ENCODE measurements at places on chromosomes 5 and 9.
A peak's percentile ranks its signal among the peaks of the same experiment; 100 is the strongest.

- H3K36me3 ChIP-seq, result peaks cover 47% of the 10 kb centered on the region
- H3K27ac ChIP-seq, result peak overlapping the region; percentile 94
- peak; percentile 68 for DNase-seq
- H3K27me3 ChIP-seq, result no peaks in the 10 kb centered on the region
- peaks cover 76% of the 10 kb centered on the region for H3K4me1 ChIP-seq
Measured at GRCh38 chr5:131379723-131380122, 115.9 kb downstream of the CDC42SE2 start.

- DNase-seq, result no peak
- H3K27me3 ChIP-seq, result no peaks in the 10 kb centered on the region
- H3K36me3 ChIP-seq, result no peaks in the 10 kb centered on the region
- H3K4me3 ChIP-seq, result no peak overlapping the region
Measured at GRCh38 chr9:1535051-1535450, 480.1 kb upstream of the SMARCA2 start.

- H3K4me1 ChIP-seq, result no peaks in the 10 kb centered on the region
- no peaks in the 10 kb centered on the region for H3K36me3 ChIP-seq
- H3K27me3 ChIP-seq, result peaks cover 6% of the 10 kb centered on the region
- H3K27ac ChIP-seq, result no peak overlapping the region
- DNase-seq, result no peak
Measured at GRCh38 chr9:7325995-7326394, 473.6 kb downstream of the DMAC1 start.

DNA sequence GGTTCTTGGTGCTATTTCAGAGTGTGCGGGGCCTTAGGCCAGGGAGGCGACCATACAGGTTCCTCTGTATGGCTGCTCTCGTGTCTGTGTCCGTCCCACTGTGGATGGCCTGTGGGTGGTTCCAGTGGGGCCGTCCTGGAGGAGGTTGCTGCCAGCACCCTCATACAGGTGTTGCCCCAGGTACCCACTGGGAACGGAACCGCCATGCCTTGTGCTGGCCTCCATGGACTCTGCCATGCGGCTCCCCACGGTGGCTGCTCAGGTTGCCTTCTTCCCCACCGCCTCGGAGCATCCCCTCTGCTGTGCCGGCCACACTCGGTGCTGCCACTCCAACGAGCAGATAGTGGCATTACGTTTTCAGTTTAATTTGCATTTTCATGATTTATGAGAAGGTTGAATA, 129.3 kb upstream of the CACNA1B start:
- peaks cover 7% of the 10 kb centered on the region for H3K4me1 ChIP-seq
- DNase-seq, result no peak
- H3K4me3 ChIP-seq, result no peak overlapping the region
- peaks cover 54% of the 10 kb centered on the region for H3K36me3 ChIP-seq
- no peaks in the 10 kb centered on the region for H3K27me3 ChIP-seq

DNA sequence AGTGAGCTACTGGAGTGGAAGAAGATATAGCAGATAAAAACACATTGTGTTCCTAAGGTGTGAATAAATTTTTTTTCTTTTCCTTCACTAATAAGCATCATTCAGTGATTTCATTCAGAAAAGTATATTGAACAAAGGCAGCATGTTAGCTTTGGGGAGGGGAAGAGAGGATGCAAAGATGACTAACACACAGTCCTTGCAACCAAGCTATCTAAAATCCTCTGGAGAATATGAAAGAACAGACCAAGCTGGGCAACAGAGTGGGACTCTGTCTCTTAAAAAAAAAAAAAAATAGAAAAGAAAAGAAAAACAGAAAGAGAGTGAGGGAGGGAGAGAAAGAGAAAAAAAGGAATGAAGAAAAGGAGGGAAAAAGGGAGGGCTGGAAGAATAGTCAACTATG, 22.3 kb upstream of the OMD start:
- no peak overlapping the region for H3K4me3 ChIP-seq
- DNase-seq, result no peak
- no peaks in the 10 kb centered on the region for H3K4me1 ChIP-seq
- H3K36me3 ChIP-seq, result no peaks in the 10 kb centered on the region
- H3K27ac ChIP-seq, result no peak overlapping the region

DNA sequence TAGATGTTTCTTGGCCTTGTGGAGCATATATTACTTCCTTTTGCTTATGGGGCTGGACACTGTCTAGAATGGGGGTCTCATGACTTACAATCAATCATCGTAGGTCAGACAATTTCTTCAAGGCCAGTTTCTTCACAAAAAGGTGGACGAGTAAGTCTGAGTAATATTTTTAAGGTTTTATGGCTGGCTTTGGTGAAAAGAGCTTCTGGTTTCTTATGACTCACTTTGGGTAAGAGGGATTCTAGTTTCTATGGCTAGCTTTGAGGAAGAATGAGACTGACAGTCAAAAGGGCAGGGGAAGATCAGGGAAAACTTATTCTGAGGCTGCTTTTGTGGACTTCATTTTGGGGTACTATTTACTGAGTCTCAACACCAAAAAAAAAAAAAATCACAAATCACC, 2067.2 kb upstream of the C9orf72 start:
- H3K4me3 ChIP-seq, result no peak overlapping the region
- no peak for DNase-seq
- no peak overlapping the region for H3K27ac ChIP-seq
- H3K27me3 ChIP-seq, result no peaks in the 10 kb centered on the region

GRCh38 chr5:134394932-134395331, 16.7 kb downstream of the CDKN2AIPNL start:
- H3K36me3 ChIP-seq, result peaks cover 54% of the 10 kb centered on the region
- no peaks in the 10 kb centered on the region for H3K27me3 ChIP-seq
- DNase-seq, result no peak
- no peak overlapping the region for H3K4me3 ChIP-seq

DNA sequence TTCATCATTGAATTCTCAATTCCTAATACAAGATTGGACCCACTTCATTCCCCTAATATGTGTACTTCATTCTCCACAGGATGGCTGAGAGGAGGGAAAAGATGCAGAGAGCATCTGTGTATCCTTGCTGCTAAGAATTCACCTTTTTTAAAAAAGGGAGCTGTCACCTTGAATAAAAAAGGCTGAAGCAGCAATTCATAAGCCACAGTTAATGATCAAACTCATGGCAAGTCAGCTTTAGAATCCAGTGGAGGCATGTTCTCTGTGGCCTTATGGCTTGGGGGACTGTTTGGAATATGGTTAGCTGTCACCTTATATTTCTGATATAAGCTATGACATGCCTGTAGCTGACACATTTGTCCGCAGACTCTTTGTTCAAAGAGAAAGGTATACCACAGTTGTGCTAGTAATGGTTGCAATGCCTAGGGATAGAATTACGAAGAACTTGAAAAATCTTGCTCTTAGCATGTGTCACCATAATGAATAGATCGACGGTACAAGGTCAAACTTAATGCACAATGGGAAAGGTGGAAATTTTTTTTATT, 256.8 kb upstream of the TNC start:
- no peak overlapping the region for H3K4me3 ChIP-seq
- H3K36me3 ChIP-seq, result no peaks in the 10 kb centered on the region
- no peaks in the 10 kb centered on the region for H3K4me1 ChIP-seq
- H3K27ac ChIP-seq, result no peak overlapping the region
- DNase-seq, result no peak
- H3K27me3 ChIP-seq, result no peaks in the 10 kb centered on the region

- H3K27ac ChIP-seq, result no peak overlapping the region
- H3K4me3 ChIP-seq, result no peak overlapping the region
Measured at GRCh38 chr5:17180864-17181723, 36.3 kb upstream of the BASP1 start.

DNA sequence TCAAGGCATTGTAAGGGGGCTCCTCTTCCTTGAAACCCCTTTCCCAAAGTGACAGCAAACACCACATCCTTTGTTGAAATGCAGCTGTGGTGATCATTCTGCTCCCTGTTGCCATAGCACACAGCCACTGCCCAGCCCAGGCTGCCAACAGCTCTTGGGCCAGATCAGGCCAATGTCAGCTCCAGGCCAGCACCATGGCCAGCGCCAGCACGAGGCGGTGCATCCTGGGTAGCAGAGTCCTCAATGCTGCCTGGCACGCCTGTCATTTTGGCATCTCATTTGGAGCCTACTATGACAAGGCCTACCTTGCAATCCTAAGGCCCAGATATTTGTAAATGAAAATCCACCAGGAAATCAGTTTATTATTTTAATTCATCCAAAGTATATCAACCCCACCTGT, 390.6 kb downstream of the DNAH5 start:
- no peak for DNase-seq
- H3K27ac ChIP-seq, result no peak overlapping the region
- H3K4me3 ChIP-seq, result no peak overlapping the region
- no peaks in the 10 kb centered on the region for H3K4me1 ChIP-seq

DNA sequence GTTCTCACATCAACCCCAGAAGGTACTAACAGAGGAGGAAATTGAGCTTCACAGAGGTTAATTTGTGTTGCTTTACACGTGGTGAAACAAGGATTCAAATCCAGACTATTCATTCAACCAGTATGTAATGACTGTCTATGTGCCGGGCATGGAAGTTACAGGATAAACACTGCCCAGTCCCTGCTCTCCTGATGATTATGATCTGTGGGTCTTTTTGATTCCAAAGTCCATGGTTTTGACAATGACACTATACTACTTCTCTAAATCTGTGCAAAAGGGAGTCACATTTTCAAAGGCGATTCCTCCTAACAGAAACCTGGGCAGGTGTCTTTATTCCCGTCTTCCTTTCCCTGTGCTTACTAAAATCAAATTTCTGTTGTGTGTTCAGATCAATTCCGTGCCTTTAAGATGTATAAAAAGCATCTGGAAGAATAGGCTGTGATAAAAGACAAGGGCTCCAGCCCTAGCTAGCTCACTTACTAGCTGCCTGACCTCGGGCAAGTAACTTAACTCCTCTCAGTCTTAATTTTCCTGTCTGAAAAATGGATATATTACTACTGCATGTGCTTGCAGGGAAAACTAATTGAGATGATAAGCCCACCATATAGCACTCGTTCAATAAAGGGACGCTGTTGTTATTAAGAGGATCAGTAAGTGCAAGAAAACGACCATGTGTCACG, 970 bp upstream of the CREBRF start:
- H3K4me3 ChIP-seq, result peak overlapping the region; percentile 88
- peaks cover 26% of the 10 kb centered on the region for H3K4me1 ChIP-seq
- no peaks in the 10 kb centered on the region for H3K36me3 ChIP-seq
- no peak for DNase-seq

- no peaks in the 10 kb centered on the region for H3K27me3 ChIP-seq
- no peak for DNase-seq
- peaks cover 7% of the 10 kb centered on the region for H3K4me1 ChIP-seq
- H3K36me3 ChIP-seq, result no peaks in the 10 kb centered on the region
- no peak overlapping the region for H3K4me3 ChIP-seq
Measured at GRCh38 chr5:149617760-149618306, 36.5 kb downstream of the ARHGEF37 start.

- H3K4me3 ChIP-seq, result no peak overlapping the region
- DNase-seq, result peak; percentile 5
- peaks cover 9% of the 10 kb centered on the region for H3K4me1 ChIP-seq
- no peaks in the 10 kb centered on the region for H3K36me3 ChIP-seq
- H3K27me3 ChIP-seq, result peaks cover 65% of the 10 kb centered on the region
Measured at GRCh38 chr5:95283761-95284571, 928 bp downstream of the MCTP1 start.

DNA sequence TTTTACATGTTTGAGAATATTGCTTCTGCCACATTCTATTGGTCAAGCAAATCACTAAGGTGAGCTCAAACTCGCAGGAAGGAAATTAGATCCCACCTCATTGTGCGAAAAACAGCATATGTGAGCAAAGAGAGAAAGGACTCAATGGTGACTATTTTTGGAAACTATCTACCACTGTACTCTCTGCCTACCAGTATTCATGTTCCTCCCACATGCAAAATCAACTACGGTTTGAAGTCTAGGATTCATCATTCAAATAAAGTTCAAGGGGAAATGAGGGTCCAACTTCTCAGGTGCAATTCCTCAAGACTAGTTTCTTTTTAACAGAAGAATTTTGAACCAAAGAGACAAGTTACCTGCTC, 60.6 kb downstream of the FAM174A start:
- H3K36me3 ChIP-seq, result no peaks in the 10 kb centered on the region
- no peak overlapping the region for H3K4me3 ChIP-seq
- H3K4me1 ChIP-seq, result peaks cover 5% of the 10 kb centered on the region
- DNase-seq, result no peak

- DNase-seq, result no peak
- H3K4me1 ChIP-seq, result peaks cover 39% of the 10 kb centered on the region
- no peaks in the 10 kb centered on the region for H3K27me3 ChIP-seq
- H3K27ac ChIP-seq, result peak overlapping the region; percentile 20
- no peak overlapping the region for H3K4me3 ChIP-seq
Measured at GRCh38 chr9:15430920-15431844, 8.5 kb downstream of the SNAPC3 start.

- no peak overlapping the region for H3K27ac ChIP-seq
- no peak for DNase-seq
- no peaks in the 10 kb centered on the region for H3K36me3 ChIP-seq
- H3K4me1 ChIP-seq, result no peaks in the 10 kb centered on the region
- no peak overlapping the region for H3K4me3 ChIP-seq
- no peaks in the 10 kb centered on the region for H3K27me3 ChIP-seq
Measured at GRCh38 chr9:16314476-16314875, 556.0 kb downstream of the BNC2 start.

DNA sequence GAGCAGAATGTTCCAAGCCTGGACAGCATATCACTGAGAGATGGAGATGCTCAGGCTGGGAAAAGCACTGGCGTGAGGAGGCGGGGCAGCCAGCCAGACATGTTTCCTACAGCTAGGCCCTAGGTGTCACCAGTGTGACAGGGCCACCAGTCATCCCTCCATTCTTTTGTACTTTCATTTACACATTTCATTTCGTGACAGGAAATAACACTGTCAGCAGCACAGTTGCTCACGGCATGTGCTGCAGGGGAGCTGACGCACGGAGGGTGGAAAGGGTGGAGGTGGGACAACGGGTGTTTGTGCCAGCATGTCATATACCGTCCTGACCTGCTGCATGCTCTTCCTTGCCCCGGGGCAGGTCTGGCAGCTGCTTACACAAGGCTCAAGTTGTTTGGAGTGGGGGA, 14.8 kb upstream of the CEMIP2 start:
- DNase-seq, result peak; percentile 88
- peaks cover 49% of the 10 kb centered on the region for H3K4me1 ChIP-seq
- peaks cover 5% of the 10 kb centered on the region for H3K36me3 ChIP-seq
- no peaks in the 10 kb centered on the region for H3K27me3 ChIP-seq

DNA sequence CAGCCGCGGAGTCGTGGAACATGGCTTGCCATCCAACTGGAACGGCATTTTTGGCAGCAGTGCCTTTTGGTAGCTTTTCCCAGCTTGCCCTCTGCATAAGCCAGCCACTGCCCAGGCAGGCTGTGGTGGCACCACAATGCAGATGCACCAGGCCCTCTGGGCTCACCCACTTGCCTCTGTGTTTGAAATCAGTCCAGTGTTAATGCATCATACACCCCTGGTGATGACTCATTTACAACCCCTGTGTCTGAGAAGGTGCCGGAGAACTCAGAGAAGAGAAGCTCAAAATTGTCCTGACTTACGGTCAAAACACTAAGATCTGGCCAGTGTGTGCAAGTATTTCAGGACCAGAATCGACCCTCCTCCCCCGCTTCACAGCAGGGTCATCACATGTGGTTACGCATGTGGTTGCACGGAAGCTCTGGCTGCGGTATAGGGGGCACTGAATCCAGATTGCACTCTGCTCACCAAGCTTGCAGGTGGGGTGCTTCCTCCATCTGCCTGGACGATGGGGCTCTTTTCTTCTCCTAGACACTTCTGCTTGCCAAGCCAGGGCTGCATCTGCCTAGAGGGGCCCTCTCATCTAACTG, 66.5 kb upstream of the SMIM15 start:
- H3K27me3 ChIP-seq, result no peaks in the 10 kb centered on the region
- no peak overlapping the region for H3K27ac ChIP-seq
- no peak overlapping the region for H3K4me3 ChIP-seq
- peaks cover 4% of the 10 kb centered on the region for H3K4me1 ChIP-seq
